Activated CD4-positive, CD25-positive, alpha-beta regulatory T cell treated with anti-CD3 and anti-CD28 coated beads, Interleukin-2, amount 50 U/mL, for 24 hours (primary cell): ENCODE measurements at places on chromosomes 2 and 18.

- no peak for ATAC-seq
These were observed 43.7 kb downstream of the FIGN start for GRCh38 chr2:163692081-163692480.

DNA sequence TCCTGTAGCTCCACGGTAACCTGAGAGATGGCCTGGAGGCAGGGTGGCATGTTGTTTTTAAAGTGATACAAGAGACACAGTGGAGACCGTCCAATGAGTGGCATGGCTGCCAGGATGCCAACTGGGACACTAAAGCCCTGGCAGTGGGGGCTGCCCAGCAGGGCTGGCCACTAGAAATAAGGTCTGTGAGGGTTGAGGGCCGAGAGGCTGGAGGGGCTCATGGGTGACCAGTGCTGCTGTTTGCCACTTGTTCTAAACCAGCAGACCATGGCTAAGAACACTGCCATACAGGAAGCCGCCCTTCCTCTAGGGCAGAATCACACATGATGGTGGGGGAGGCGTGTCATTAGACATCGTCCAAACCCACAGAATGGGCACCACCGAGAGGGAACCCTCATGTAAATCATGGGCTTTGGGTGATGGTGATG is 71.9 kb downstream of the ALPK2 start:
- no peak for ATAC-seq

GRCh38 chr2:174012347-174013314 is 47.5 kb upstream of the SP3 start:
- ATAC-seq, result peak; percentile 58

- no peak for ATAC-seq
These were observed 138.1 kb downstream of the SCG2 start for GRCh38 chr2:223464071-223464470.

- ATAC-seq, result no peak
These were observed 484.7 kb upstream of the NRP2 start for GRCh38 chr2:205197468-205198139.

- no peak for ATAC-seq
These were observed 40.2 kb downstream of the LPIN1 start for GRCh38 chr2:11786592-11786991.

GRCh38 chr18:32258558-32259204 is 68.8 kb downstream of the MEP1B start:
- no peak for ATAC-seq

DNA sequence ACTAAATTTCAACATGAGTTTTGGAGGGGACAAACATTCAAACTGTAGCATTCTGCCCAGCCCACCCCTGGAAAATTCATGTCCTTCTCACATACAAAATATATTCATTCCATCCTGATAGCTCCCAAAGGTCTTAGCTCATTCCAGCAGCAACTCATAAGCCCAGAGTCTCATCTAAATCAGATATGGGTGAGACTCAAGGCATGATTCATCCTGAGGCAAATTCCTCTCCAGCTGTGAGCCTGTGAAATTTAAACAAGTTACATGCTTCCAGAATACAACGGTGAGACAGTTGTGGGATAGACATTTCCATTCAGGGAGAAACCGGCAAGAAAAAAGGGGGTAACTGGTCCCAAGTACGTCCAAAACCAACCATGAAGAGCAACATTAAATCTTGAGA is 43.5 kb upstream of the FAHD2A start:
- no peak for ATAC-seq

- ATAC-seq, result peak; percentile 75
These were observed 26.0 kb downstream of the MAP3K20 start for GRCh38 chr2:173101687-173102086.
